ENCODE measurements at places on chromosomes 4 and X.

DNA sequence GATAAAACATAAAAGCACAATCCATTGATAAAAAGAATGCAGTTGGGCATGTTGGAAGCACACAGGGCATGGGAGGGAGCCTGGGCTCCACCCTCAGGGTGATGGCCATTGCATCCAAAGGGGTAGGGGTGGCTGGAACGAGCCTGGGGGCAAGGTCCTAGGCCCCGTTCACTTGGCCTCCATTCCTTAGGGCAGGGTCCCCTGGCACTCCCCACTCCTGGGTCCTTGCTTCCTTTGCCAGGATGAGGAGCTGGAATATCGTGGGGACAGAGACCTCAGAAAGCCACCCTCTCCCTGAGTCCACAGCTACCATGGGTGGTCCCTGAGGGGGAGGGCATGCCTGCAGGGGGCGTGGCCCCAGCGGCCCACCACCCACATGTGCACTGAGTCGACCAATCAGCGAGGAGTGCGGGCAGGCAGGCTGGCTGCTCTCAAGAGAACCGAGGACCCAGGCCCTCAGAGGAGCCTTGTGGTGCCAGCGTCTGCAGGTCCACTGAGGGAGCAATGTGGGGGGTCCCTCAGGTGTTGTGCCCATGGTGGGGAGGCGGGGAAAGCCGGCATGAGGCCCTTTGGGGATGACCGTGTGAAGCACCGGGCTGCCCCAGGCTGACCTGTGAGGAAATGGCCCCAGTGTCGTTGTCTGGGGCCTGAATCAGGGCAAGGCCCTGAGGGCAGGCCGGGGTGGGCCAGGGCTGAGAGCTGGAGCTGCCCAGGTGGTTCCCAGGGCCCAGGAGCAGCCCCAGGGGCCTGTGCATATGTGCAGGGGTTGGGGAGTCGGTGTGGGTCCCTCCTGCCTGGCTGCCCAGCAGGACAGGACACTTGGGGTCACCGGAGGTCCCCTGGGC, 78.6 kb upstream of the AMELX start:
- no peak for DNase-seq

DNA sequence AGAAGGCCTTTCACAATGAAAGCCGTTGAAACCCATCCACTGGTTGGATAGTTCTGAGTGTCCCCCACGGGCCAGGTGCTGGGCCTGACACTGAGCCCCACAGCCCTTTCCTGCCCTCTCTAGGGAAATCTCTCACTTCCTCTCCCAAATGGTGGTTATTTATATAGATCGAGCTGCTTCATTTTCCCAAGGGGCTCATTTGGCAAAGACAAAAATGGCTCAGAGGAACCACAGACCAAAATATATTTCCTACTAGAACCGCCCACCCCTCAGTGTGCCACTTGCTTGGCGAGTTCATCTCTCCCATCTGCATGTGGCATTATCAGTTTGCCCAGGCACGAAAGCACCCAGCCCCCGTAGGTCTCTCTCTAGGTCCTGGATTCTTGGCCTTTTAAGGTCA, 53.3 kb upstream of the STIM2 start:
- no peak for DNase-seq

DNA sequence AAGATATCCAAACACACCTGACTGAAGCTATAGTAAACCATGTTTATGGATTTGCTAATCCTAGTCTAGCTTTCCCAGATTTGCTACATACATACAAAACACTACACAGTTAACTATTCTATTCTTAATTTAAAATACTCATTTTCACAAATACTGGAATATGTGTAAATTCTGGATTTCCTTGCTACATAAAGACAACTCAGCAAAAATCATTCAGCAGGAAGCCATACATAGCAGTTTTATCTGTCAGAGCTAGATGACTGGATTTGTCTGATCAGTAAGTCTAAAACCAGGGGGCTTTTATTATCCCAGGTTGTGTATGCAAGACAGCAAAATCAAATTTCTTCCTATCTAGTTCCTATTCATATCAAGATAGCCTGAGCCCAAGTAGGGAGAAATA, 98.1 kb downstream of the CNOT6L start:
- no peak for DNase-seq

- no peak for DNase-seq
Measured at GRCh38 chr4:62006108-62006507, 806.0 kb downstream of the ADGRL3 start.
